Dermis blood vessel endothelial cell (primary cell): ENCODE measurements at places on chromosomes 5 and 9. TPM values are rescaled to one million over a fixed set of nuclear protein-coding genes. Genes with fewer than 3 reads are reported as not detected.

DNA sequence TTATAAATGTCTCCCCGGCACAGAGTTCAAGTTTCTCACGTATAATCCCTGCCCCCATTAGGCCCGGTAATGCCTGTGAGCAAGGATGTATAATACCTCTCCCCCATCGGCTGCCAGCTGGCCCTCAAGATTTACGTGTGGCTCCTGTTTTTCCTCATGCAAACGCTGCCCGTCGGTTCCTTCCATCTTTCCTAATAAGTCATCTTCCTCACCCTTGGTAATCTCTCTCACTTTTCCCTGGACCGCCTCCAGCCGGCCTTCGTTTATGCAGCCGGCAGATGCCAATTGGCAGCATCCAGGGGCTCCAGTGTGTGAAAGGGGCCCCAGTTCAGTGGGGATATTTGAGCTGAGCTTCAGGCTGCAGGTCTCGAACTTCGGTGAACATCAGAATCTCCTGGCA lies 86.5 kb upstream of the NEURL1B start:
- DNase-seq, result no peak

GRCh38 chr5:151892393-151892792 lies 32.3 kb downstream of the GLRA1 start:
- DNase-seq, result no peak

- DNase-seq, result peak; percentile 5
These were observed 15.3 kb downstream of the MYMK start for GRCh38 chr9:133509179-133510083.

GRCh38 chr9:137053944-137054931 lies at the start of gene ENTPD2:
Gene ENTPD2 (minus strand): TSS chr9:137054061. CDS start chr9:137053997, 64 bp downstream.
- no peak for DNase-seq

- DNase-seq, result no peak
These were observed 4.6 kb upstream of the RGMB start for GRCh38 chr5:98768960-98769209.

- DNase-seq, result no peak
These were observed 77.3 kb downstream of the PALM2AKAP2 start for GRCh38 chr9:109857336-109857735.

DNA sequence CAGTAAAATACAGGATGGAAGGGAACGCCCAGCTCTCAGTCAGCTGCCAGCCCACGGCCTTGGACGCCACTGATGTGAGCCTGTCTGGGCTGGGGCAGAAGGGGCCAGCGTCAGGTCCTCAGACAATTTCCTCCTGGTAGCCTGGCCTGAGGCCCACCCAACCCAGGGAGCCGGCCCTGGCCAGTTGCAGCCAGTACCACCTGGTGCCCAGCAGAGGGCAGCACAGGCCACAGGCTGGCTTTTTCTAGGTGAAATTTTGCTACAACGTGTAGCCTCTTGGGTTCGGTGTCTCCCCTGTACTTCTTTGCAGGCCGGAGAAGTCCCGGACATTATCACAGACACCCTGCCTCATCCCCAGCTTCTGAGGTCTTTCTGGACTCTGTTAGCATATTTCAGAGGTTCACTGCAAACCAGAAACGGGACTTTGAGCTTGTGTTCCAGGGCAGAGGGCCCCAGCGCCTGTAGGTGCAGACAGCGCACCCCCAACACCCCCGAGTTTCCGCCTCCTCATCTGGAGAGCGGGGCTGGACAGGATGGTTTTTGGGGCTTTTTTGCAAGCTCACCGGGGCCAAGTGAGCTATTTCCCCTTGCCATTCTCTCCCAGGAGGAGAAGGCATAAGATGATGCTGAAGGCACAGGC lies 45.9 kb upstream of the KCNMB1 start:
- peak; percentile 79 for DNase-seq

GRCh38 chr5:51389288-51389576 lies 6.0 kb downstream of the ISL1 start:
- no peak for DNase-seq

DNA sequence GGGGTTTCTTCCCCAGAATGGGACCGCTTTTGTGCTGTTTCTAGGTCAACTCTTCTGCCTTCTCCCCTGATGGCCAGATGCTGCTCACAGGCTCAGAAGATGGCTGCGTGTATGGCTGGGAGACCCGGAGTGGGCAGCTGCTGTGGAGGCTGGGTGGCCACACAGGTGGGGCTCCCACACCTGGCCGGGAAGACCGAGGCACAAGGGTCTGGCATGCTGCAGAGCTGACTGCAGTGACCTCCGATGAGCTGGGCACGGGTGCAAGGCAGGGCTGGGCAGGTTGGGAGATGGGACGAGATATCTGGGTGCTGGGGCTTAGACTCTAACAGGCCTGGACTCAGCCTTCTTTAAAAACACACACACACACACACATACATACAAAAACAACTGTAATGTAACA lies 901 bp downstream of the WDR38 start:
- no peak for DNase-seq

DNA sequence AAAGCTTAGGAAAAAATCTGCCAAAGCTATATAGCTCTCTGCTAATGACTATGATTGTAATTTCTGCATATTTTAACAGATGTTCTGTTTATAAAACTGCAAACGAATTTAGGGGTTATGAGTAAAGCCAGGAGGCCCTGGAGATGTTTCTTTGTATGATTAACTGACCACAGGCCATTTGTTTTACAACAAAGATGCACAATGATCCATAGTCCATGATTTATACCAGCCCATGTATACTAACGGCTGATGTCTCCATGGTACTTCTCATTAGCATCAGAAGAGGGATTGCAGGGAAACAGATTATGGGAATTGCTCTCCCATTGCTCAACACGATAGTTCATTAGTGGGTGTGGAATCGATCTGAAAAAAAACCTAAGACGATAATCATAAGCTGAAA lies 78.9 kb downstream of the PPP2R2B start:
- no peak for DNase-seq

Gene SLC46A2
- not detected in 2 replicates for total RNA-seq

GRCh38 chr9:38707885-38708637 lies 11.9 kb downstream of the FAM240B start:
- DNase-seq, result peak; percentile 10

Gene GLDC
- total RNA-seq, result 3.2 and 10.0 TPM in 2 replicates

DNA sequence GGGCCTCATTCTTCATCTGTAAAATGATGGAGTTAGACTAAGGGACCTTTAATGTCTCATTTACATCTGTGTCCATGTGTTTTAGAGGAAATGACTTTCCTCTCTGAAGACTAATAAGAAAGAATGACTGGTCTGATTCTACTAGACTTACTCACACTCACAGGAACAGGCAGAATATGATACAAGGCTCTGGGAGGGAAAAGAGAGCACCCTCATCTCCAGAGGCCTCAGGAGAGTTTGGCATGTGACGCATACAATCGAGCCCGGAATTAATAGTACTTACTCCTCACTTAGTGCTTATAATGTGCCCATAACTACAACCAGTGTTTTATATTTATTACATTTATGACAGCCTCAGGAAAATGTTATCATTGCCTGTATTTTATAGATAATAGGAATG lies 608.7 kb downstream of the KCTD16 start:
- DNase-seq, result no peak

DNA sequence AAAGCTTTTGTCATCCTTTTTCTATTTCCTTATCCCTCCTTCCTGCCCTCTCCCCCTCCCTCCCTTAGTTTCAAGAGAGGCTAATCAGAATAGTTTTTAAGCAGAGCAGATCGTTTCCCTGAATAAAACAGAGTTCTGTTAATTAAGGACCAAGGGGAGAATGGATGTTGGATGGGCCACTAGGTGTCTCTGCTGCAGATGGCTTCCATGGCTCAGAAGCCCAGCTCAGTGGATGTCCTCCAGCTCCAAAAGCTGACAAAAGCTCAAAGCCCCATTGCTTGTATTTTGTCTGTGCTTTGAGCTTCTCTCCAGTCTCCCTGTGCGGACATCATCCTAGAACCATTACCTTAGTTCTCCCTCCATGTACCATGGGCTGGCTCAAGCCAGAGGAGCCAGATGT lies 21.0 kb upstream of the NPR3 start:
- peak; percentile 25 for DNase-seq

GRCh38 chr5:74149395-74149794 lies 491.1 kb downstream of the ENC1 start:
- DNase-seq, result peak; percentile 64

GRCh38 chr9:116476935-116477381 lies 210.1 kb upstream of the TRIM32 start:
- DNase-seq, result no peak

DNA sequence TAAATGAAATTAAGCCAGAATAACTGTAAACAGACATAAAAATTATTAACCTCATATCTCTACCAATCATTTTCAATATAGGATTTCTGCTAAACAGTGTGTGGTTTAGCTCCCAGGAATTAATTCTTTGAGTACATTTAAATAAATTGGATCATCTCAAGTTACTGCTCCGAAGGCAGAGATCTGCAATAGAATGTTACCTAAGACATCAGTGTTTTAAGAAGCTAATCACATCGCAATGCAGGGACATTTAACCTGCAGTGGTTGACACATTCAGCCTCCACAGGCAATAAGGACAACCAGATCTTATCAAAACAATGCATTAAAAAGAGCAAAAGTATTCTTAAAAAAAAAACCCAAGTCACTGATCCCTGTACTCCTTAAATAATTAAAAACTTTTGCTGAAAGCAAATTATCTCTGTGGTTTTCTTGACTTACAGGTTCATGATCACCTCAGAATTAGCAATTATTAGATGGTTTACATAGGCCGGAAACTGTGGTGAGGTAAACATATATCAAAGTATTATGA lies 45.7 kb downstream of the PRDM6 start:
- DNase-seq, result no peak

DNA sequence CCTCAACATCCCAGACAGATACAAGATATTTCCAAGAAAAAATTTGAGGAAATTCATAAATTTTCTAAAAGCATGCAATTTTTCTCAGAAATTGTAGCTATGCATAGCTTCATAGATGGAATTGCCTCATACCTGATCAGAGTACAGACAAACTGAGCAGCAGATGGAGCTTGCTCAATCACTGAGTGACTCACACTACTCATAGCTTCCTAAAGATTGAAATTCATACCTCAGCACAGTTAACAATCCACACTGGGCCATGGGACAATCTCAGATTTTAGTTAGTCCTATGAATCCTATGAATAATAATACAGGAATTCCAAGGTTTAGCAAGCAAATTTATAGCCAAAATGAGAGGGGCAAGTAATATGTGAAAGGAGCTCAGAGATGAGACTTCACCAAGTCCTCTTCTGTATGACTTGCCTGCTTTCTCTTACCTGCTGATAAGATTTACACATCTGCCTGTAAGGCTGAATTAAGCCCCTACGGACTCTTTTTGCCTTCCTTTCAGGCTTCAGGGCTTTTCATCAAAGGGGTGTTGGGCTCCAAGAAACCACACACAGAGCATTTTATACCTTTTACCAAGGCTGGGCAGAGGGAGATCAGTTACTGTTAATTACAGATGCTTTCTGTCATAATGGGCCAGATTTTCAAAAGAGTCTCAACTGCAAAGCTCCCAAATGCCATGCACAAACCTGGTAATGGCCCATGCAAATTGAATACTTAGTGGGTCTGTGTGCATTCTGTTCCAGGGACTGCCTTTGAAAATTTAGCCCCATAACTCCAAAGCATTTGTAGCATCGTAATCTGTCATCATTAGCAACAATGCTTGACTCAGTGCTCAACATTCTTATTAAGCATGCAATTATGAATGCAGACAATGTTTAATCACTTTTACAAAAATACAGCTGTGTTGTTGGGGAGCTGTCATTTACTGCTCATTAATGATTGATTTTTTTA lies 439.3 kb downstream of the DTWD2 start:
- no peak for DNase-seq

DNA sequence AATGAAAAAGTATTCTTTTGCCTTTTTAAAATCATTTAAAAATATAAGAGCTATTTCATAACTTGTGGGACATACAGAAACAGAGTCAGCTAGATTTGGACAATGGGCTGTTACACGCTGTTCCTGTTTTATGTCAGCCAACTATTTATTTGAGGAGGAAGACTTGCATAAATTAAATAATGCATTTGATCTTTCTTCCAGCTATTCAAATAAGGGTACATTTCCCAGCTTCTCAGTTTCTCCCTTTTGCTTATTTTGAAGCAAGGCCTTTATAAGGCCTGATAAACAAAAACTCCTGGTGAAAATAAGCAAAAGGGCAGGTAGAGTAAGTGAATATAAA lies 6.5 kb downstream of the STOM start:
- DNase-seq, result peak; percentile 27

Gene SLC25A2
- 0.09 and 0.34 TPM in 2 replicates for total RNA-seq

Gene IFNB1
- not detected in 2 replicates for total RNA-seq

Gene PDLIM4
- total RNA-seq, result 31.0 and 51.6 TPM in 2 replicates

Gene COL15A1
- 0.42 and 31.5 TPM in 2 replicates for total RNA-seq

- DNase-seq, result no peak
These were observed 327.8 kb downstream of the ENC1 start for GRCh38 chr5:74312746-74313145.

Gene SUSD3
- total RNA-seq, result not detected in 2 replicates

Gene NOXA1
- 1.5 and 2.6 TPM in 2 replicates for total RNA-seq

GRCh38 chr9:124834591-124834990 lies 18.7 kb upstream of the WDR38 start:
- no peak for DNase-seq

DNA sequence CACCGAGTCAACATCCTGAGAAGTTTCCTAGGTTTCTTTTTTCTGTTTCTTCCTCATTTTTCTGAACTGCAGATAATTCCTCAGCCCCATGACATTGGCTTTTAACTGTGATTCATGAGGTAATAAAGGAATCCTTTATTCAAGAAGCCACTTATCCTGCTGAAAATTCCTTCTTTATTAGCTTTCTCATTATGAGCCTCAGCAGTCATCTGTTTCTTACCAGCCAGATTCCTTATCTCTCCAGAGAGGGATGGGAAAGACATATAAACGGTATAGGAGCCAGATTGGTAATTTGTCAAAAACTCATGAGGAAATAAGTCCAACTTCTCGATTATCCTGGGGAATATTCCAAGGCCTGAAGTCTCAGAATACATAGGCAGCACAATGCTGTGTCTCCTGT lies 465.4 kb downstream of the ICE1 start:
- no peak for DNase-seq

Gene MEIKIN
- total RNA-seq, result not detected in 2 replicates

DNA sequence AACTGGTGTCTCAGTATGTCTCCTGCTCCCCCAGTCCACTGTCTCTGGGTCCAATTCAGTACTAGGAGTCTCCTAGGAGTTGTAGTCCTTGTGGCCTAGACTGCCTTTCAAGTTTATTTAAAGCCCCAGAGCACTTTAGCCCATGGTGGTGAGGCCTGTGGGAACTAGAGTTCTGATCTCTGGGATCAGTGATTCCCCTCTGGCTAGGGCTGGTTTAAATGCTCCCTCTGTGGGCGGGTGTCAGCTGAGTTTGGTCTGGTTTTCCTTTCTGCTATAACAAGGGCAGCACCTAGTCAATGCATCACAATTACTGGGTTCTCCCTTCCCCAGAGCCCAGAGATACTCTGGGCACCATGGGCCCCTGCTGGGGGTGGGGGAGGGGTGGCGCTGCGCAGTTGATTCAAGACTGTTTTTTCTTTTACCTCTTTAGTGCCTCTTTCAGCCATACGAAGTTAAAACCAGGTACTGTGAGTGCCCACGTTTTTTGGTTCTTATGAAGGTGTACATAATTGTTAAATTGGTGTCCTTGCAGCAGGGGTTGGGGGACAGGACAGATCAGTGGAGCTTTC lies 9.3 kb upstream of the SLC36A3 start:
- DNase-seq, result no peak
